ENCODE measurements at places on chromosomes 7 and 10. TPM values are rescaled to one million over a fixed set of nuclear protein-coding genes. Genes with fewer than 3 reads are reported as not detected.
A peak's percentile ranks its signal among the peaks of the same experiment; 100 is the strongest.

Gene HTRA1
- total RNA-seq = 123 TPM

GRCh38 chr7:118148930-118149329 lies 35.0 kb upstream of the LSM8 start:
- no peak for DNase-seq

DNA sequence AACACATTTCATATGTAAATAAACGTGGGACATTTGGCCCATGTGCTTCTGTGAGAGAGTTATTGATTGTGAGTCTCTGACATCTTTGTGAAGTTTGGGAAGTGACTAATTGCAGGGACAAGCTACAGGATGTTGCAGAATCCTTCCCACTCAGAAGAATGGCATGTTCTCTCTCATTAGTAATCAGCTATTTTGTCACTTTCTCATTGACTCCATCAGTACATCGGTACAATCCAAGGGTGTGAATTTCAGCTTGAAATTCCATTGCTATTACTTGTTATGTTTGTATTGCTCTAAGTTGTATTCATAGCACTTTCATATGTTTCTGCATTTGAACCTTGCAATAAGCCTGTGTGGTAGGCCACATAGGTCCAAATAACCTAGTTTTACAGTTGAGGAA lies 100.0 kb upstream of the KCNMA1 start:
- DNase-seq = no peak

DNA sequence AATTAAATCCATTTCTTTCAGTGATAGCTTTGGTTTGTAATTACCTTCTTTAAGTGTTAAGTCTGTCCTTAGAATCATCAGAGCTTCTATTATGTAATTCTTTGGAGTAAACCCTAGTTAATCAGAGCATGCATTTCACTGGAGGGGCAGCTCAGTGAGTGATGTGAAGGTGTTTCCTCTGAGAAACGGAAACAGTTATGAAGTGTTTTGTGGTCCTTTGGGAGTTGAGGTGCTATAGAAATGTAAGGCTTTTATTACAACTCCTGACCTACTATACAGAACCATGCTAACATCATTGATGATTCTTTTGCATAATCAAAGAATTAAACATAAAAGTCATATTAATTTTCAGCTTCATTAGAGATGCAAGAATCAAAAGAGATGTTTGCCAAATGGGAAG lies 141.5 kb downstream of the EXOC4 start:
- no peak for DNase-seq

DNA sequence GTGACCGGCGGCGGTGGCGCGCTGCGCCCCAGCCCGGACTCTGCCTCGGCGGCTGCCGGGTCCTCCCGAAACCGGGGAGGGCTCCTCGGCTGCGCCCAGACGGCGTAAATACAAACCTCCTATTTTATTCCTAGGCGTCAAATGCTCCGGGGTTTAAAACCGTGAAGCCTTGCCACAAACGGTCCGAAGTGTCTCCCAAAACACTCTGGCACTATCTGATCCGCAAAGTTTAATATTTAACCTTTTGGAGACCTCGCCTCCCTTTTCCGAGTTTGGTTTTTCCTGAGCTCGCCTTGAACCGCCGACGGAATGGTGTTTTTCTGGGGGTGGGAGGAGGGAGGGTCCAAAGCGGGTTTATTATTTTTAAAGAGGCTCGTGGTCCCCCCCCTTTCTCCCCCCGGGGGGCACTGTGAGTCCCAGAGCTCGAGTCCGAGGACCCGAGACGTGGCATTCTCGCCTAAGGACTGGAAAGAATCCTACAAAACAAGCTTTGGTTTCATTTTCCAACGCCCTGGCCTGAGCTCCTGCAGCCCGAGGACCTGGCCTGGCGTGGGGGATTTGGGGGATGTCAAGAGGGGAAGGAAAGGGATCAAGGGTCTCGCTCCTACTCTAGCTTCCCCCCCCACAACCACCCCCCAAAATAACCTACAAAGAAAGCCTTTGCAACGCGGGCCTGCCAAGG lies 1.8 kb downstream of the TNRC18 start:
- peak; percentile 79 for DNase-seq

GRCh38 chr7:100211342-100211780 lies 8.4 kb upstream of the PVRIG start:
- DNase-seq = no peak

Gene BMPER
- total RNA-seq = 18.8 TPM

DNA sequence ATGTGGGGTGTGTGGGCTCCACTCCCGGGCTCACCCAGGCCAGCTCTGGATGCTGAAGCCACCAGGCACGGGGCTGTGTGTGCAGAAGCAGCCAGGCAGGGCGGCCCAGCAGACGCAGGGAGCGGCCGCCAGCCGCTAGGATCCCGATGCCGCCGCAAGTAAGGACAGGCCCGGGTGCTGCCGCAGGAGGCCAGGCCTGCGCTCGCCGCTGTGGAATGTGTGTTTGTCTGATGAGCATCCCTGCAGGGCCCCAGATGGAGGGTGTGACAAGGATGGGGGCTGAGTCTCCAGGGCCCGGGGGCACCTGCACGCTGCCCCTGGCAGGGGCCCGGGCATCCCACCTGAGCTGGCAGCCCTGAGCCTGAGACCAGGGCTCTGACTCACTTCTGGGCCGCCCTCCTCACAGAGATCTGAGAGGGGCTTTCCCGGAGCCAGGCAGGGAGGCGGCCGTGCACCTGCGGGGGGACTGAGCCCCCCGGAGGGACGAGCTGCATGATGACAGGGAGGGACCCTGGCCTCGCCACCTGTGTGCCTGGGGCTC lies 101.5 kb downstream of the FOXL3 start:
- DNase-seq = no peak

DNA sequence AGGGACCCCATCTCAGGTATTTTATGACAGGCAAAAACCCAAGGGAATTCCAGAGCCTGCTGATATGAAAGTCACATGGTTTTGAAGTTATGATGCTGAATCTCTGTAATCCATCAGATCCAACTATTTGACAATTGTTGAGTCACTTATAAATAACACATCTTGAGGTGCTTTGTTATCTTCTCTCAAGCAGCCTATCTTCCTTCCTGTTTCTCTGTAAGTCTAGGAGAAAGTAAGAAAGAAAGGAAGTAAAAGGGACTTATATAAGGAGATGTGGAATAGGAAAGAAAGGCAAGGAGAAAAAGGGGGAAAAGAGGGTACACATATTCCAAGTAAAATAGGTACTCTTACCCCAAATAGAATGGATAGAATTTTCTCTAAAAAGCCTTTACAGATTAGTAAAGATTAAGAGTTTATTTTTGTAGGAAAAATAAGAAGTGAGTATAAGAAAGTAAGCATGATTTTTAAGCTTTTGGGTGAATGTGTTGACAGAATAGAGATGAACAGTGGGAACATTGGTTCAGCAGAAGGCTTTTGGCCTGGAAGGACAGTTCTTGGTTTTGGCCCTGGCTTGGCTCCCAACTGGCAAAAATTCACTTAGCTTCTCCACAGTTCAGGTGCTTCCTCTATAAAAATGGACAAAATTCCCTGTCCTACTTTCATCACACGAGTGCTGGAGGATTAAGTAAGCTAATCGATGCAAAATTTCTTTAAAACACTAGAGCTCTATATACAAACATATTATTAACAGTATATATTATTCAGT lies 39.6 kb upstream of the ANK3 start:
- peak; percentile 63 for DNase-seq

Gene WDR86
- 101 TPM for total RNA-seq

DNA sequence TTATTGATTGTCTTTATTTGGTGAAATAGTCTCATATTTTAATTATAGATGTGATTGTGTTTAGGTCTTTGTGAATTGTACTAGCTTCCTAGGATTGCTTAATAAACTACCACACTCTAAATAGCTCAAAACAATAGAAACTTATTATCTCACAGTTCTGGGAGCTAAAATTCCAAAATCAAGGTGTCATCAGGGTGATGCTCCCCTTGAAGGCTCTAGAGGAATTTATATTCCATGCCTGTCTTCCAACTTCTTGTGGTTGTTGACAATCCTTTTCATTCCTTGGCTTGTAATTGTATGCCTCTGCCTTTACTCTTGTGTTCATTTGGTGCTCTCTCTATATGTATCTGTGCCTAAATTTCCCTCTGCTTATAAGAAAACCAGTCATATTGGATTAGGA lies 155.3 kb upstream of the AKR1E2 start:
- DNase-seq = no peak

Gene NEUROD6
- total RNA-seq = not detected

Gene UMAD1
- 18.6 TPM for total RNA-seq

GRCh38 chr7:155799514-155799913 lies 12.7 kb downstream of the SHH start:
- DNase-seq = no peak

DNA sequence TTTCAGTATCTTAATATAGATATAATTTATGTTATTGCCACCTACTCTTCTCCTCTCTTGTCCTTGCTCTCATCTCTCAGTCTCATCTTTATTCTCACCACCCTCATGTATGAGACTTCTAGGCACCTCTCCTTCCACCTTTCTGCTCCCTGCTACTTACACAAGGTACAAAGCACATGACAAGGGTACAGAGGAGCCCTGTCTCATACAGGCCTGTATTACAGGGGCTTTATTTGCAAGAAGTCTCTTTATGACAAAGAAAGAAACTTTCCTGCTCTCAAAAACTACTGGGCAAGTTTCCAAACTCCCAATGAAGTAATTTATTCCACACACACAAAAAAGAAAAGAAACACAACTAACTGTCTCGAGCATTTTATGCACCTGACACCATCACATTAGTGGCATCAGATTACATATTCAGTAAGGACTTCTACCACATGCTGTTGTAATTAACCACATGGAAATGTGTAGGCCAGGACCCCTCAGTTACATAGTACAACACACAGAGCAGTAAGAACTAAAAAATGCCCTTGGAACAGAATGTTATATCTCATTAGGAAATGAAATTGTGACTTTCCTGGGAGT lies 253.1 kb downstream of the FZD1 start:
- no peak for DNase-seq

- no peak for DNase-seq
These were observed 62.5 kb downstream of the GATA3 start for GRCh38 chr10:8116926-8117493.

Gene ZWINT
- 1.6 TPM for total RNA-seq

Gene PTF1A
- not detected for total RNA-seq

Gene RADIL
- 19.8 TPM for total RNA-seq

DNA sequence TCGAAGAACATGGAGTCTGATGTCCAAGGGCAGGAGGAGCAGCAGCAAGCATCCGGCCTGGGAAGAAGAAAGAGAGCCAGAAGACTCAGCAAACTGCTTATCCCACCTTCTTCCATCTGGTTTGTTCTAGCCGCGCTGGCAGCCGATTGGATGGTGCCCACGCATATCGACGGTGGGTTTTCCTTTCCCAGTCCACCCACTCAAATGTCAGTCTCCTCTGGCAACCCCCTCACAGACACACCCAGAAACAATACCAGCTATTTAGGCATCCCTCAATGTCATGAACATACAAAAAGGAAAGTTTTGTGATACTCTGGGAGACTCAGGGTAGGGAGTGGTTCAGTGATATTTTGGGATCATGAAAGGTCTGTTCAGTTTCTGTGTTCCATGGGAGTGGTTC lies 139.6 kb downstream of the LYZL1 start:
- no peak for DNase-seq

- no peak for DNase-seq
These were observed 23.3 kb downstream of the YAE1 start for GRCh38 chr7:39589323-39590111.

DNA sequence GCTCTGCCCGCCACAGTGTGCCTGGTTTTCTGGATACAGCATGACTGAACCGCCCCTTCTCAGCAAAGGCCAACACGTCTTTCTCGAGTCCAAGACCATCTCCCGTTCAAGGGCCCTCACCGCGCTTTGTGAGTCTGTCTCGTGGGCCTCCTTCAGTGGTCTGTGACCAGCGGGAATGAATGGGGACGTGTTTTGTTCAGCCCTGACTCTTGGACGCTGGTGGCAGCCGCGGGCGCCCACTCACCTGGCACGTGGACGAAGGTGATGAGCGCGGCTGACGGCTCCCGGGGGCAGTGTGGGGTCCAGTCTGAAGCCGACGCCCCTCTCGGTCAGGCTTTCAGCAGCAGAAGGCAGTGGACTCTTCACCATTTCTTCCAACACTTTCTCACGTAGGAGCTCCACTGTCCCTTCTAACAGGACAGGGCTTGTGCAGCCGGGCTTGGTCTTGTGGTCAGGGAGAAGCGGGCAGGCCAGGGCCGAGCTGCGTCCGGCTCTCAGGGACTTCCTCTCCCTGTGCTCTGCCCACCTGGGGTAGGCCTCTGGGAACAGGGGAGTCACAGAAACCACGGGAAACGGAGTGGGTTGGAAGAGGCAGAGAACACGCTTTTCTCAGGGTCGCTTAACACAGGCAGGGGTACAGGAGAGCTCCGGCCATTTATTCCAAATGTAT lies 30.4 kb downstream of the AMZ1 start:
- no peak for DNase-seq
